Esophagus mucosa (tissue), 1 donor: ENCODE measurements at places on chromosomes 11 and 22. TPM values are rescaled to one million over a fixed set of nuclear protein-coding genes. Genes with fewer than 3 reads are reported as not detected.

CDK2AP2 gene
- total RNA-seq, result 34.8 TPM

LARGE2 gene
- total RNA-seq, result 30.4 TPM

MS4A12 gene
- total RNA-seq, result not detected

DNA sequence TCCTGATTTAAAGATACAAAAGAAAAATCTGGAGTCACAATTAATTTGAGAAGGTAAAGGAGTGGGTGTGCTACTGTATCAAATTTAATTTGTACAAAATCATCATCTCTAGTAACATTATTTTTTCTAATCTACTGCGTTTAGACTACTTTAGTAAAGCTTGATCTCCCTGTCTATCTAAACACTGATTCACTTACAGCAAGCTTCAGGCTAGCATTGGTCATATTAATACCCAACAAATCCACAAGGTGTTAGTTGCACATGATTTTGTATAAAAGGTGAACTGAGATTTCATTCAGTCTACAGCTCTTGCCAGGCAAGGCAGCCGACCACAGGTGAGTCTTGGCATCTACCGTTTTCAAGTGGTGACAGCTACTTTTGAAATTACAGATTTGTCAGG lies at the start of gene FSHB:
Gene FSHB, plus strand, starts transcription at position 301 of the 400 bp plus-strand sequence. CDS start 889 bp downstream, outside the sequence.
- ATAC-seq, result no peak

GRCh38 chr11:130327716-130328115 lies 13.0 kb upstream of the ZBTB44 start:
- ATAC-seq, result no peak

GRCh38 chr11:35682230-35683173 lies 19.9 kb downstream of the TRIM44 start:
- ATAC-seq, result no peak

- no peak for ATAC-seq
Observed at GRCh38 chr22:45212992-45213751, 27.5 kb downstream of the KIAA0930 start.

GRCh38 chr11:70111269-70112016 lies 33.3 kb downstream of the ANO1 start:
- ATAC-seq, result no peak

DNA sequence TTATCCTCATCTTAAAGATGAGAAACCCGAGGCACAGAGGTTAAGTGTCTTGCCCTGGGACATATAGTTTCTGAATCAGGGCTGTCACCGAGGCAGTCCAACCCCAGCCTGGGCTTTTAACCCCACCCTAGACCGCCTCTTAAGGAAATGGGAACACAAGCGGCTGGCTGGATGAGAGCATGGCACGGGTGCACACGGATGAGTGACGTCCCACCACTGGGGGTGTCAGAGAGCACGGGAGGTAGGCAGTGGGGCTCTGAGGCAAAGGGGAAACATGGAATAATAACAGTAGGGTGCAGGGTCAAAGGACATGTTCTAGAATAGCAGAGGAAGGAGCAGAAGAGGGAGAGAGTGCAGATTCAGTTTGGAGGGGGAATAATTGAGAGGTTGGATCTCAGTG lies 22.3 kb downstream of the PPFIBP2 start:
- ATAC-seq, result no peak

GRCh38 chr11:77075425-77075905 lies 8.7 kb downstream of the CAPN5 start:
- ATAC-seq, result peak; percentile 70

DNA sequence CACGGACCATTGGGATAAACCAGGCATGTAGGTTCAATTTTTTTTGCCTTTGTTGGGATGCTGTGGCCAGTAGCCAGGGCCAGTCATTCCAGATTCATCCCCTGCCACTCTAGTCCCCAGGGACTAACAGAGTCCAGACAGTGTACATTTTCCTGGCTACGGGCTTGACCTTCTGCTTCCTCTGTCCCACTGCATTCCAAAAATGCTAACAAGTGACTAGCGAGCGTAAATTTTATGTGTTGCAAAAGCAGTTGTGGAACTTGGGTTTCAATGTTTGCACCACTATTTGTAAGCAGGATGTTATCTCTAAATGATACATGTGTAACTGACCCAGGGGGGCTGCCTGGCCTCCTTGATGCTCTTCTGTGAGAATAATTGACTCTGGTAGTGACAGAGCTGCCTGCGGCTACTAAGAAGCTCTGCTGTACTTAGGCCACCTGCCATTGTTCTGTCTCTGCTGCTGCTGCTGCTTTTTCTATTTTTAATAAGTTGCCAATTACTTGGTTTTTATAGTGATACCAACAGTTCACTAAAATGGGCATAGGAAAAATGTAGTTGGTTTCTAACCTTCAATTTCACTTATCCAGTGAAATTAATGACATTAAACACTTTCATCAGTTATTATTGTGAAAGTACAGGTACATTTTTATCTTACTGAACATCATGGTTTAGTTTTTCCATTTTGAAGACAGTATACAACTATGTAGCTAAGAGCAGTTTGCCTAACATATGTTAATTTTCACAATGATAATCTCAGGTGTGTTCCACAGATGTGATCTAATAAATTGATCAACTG lies 26.8 kb downstream of the TNRC6B start:
- ATAC-seq, result no peak
